Kidney epithelial cell (primary cell): ENCODE measurements at places on chromosomes 11 and 22. TPM values are rescaled to one million over a fixed set of nuclear protein-coding genes. Genes with fewer than 3 reads are reported as not detected.

The CARNS1 gene
- 0.21 and 0.27 TPM in 2 replicates for total RNA-seq

The OR5P2 gene
- not detected in 2 replicates for total RNA-seq

The TUB gene
- 3.3 and 3.6 TPM in 2 replicates for total RNA-seq

The TSPAN18 gene
- total RNA-seq: 4.7 and 5.2 TPM in 2 replicates

The UQCR10 gene
- 62.0 and 75.5 TPM in 2 replicates for total RNA-seq

The LRRC75B gene
- total RNA-seq: 17.3 and 18.1 TPM in 2 replicates

The RNH1 gene
- 229 and 251 TPM in 2 replicates for total RNA-seq

The VWA5A gene
- 26.6 and 33.4 TPM in 2 replicates for total RNA-seq

The APOC3 gene
- total RNA-seq: not detected in 2 replicates

The PATE4 gene
- not detected in 2 replicates for total RNA-seq

The RFPL2 gene
- not detected in 2 replicates for total RNA-seq

The KIRREL3 gene
- 1.3 and 1.4 TPM in 2 replicates for total RNA-seq

The OR52H1 gene
- total RNA-seq: 0.75 TPM in 1 of 2 replicates, not detected in the other

The OR51I2 gene
- not detected in 2 replicates for total RNA-seq

The CECR2 gene
- total RNA-seq: 6.2 and 7.4 TPM in 2 replicates

The OR8J1 gene
- total RNA-seq: not detected in 2 replicates

The OVCH2 gene
- not detected in 2 replicates for total RNA-seq

The KIAA1671 gene
- total RNA-seq: 32.3 and 35.6 TPM in 2 replicates

The NRIP3 gene
- total RNA-seq: 20.5 and 24.0 TPM in 2 replicates

The OR4A16 gene
- total RNA-seq: not detected in 2 replicates

The GDPD5 gene
- total RNA-seq: 10.3 and 12.7 TPM in 2 replicates

The MS4A6E gene
- total RNA-seq: not detected in 2 replicates

The MRGPRF gene
- 0.34 and 1.2 TPM in 2 replicates for total RNA-seq

The IGSF22 gene
- total RNA-seq: 0.04 TPM in 1 of 2 replicates, not detected in the other

The SCN2B gene
- total RNA-seq: 0.04 and 0.07 TPM in 2 replicates

The RBFOX2 gene
- 75.1 and 91.2 TPM in 2 replicates for total RNA-seq

The HTR3A gene
- total RNA-seq: 0.25 and 0.27 TPM in 2 replicates

The ASCL3 gene
- total RNA-seq: not detected in 2 replicates

The BTG4 gene
- total RNA-seq: 0.08 TPM in 1 of 2 replicates, not detected in the other

The ACR gene
- total RNA-seq: not detected in 2 replicates

The CCDC117 gene
- 14.1 and 19.1 TPM in 2 replicates for total RNA-seq

The RPS13 gene
- 1,517 and 1,891 TPM in 2 replicates for total RNA-seq

The CLDN5 gene
- total RNA-seq: 1.6 and 1.7 TPM in 2 replicates

The FOSL1 gene
- total RNA-seq: 44.2 and 46.5 TPM in 2 replicates

The OR2D2 gene
- total RNA-seq: 0.38 TPM in 1 of 2 replicates, not detected in the other

The GLYAT gene
- total RNA-seq: not detected in 2 replicates

The RFPL1 gene
- not detected in 2 replicates for total RNA-seq

The IL17REL gene
- total RNA-seq: not detected in 2 replicates

The SLC25A22 gene
- 17.1 and 19.8 TPM in 2 replicates for total RNA-seq

The KDM4D gene
- total RNA-seq: 1.5 and 2.7 TPM in 2 replicates

The TMEM45B gene
- total RNA-seq: 2.3 and 2.8 TPM in 2 replicates

The APOA5 gene
- total RNA-seq: not detected in 2 replicates

The OR10A2 gene
- total RNA-seq: not detected in 2 replicates

The NF2 gene
- 110 and 111 TPM in 2 replicates for total RNA-seq

The PRAME gene
- total RNA-seq: 3.7 and 3.8 TPM in 2 replicates

The APOA1 gene
- not detected in 2 replicates for total RNA-seq

The SLCO2B1 gene
- total RNA-seq: 0.21 and 1.7 TPM in 2 replicates

The TBX1 gene
- total RNA-seq: not detected in 2 replicates

The OR5AN1 gene
- total RNA-seq: not detected in 2 replicates

The RNF169 gene
- total RNA-seq: 16.3 and 17.9 TPM in 2 replicates

The ZBED4 gene
- 28.8 and 34.4 TPM in 2 replicates for total RNA-seq

The GPR83 gene
- 0.07 TPM in 1 of 2 replicates, not detected in the other for total RNA-seq

The OR51B4 gene
- total RNA-seq: not detected in 2 replicates

The FXYD2 gene
- 5.0 and 7.5 TPM in 2 replicates for total RNA-seq

The C11orf87 gene
- total RNA-seq: not detected in 2 replicates

The HEPN1 gene
- total RNA-seq: not detected in 2 replicates

The IGLL1 gene
- total RNA-seq: not detected in 2 replicates

The MEI1 gene
- 1.5 and 3.4 TPM in 2 replicates for total RNA-seq

The GAS2L1 gene
- total RNA-seq: 8.9 and 10.3 TPM in 2 replicates
